HFFc6 (cell line): ENCODE measurements at places on chromosomes 4 and X. TPM values are rescaled to one million over a fixed set of nuclear protein-coding genes. Genes with fewer than 3 reads are reported as not detected.
A peak's percentile ranks its signal among the peaks of the same experiment; 100 is the strongest.

DNA sequence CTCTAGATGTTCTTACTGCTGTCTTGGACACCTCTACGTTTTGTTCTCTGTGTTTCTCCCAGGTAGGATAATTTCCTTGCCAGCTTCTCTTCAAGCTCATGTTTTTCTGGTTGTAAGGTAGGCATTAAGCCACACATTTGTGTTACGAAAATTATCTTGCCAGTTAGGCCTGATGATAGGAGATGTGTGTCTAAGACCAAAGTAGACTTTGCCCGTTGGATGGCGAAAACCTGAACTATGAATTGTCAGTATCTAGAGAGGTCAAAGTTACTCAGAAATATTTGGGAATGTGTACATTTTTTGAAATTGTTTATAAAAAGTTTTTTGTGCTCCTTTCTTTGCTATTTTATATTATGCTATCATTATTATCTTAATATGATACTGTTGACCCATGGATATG, 72.8 kb downstream of the FHIP1A start:
- no peaks in the 10 kb centered on the region for H3K27me3 ChIP-seq
- H3K27ac ChIP-seq, result no peak overlapping the region
- no peak for DNase-seq
- H3K4me3 ChIP-seq, result no peak overlapping the region
- H3K36me3 ChIP-seq, result no peaks in the 10 kb centered on the region

DNA sequence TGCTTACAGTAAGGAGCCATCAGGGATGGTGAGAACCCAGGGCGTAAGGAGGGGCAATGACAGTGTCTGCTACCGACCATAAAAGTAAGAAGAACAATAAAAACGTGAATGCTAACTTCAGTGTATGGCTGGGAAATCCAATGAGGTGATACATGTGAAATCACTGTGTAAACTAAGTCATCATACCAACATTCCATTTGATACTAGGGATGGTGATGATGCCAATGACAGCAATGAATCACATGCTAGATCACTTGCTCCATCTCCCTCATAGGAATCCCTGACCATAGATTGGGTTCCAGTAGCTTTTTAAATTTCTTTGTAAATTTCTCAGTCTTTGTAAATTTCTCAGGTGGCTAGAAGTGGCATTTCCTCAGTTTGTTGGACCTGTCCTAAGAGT, 146.3 kb downstream of the SMIM20 start:
- peaks cover 35% of the 10 kb centered on the region for H3K4me1 ChIP-seq
- H3K27me3 ChIP-seq, result peaks cover 8% of the 10 kb centered on the region
- H3K27ac ChIP-seq, result no peak overlapping the region
- H3K36me3 ChIP-seq, result no peaks in the 10 kb centered on the region

GRCh38 chrX:32280921-32281320, 930.4 kb downstream of the DMD start:
- no peaks in the 10 kb centered on the region for H3K4me1 ChIP-seq
- no peak overlapping the region for H3K4me3 ChIP-seq
- H3K36me3 ChIP-seq, result no peaks in the 10 kb centered on the region
- H3K27me3 ChIP-seq, result no peaks in the 10 kb centered on the region
- no peak overlapping the region for H3K27ac ChIP-seq

GRCh38 chr4:87067124-87067885, 132.5 kb downstream of the AFF1 start:
- H3K27me3 ChIP-seq, result no peaks in the 10 kb centered on the region
- 0 out of 2 replicates have a peak, but pooled peaks cover 4% of the 10 kb centered on the region for H3K36me3 ChIP-seq
- H3K27ac ChIP-seq, result peak overlapping the region; percentile 7; the same call in 1 of the 2 replicates
- H3K4me3 ChIP-seq, result no peak overlapping the region
- peaks cover 16% of the 10 kb centered on the region for H3K4me1 ChIP-seq

GRCh38 chrX:17944833-17945497, 83.9 kb upstream of the RAI2 start:
- H3K4me3 ChIP-seq, result no peak overlapping the region
- H3K27me3 ChIP-seq, result no peaks in the 10 kb centered on the region; the same call in none of the 2 replicates
- no peak overlapping the region for H3K27ac ChIP-seq

DNA sequence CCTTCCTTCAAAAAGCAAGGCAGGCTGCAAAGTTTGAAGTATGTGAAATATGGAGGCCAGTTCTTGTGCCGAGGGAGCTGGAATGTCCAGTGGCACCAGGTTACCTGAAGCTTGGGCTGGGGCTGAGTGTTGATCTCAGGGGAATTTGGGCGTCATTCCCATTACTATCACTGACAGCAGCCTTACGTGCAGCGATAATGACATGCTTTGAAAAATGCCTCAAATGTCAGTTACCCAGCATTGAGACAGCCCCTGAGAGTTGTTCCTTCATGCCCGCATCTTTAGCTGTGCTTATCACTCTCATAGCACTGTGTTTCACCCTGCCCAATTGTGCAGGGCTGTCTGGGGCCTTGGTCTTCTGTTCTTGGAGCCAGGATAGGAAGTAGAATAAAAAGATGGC, 27.4 kb downstream of the SLC16A2 start:
- H3K27ac ChIP-seq, result no peak overlapping the region
- no peaks in the 10 kb centered on the region; the same call in 1 of the 2 replicates for H3K27me3 ChIP-seq
- H3K4me3 ChIP-seq, result no peak overlapping the region
- no peak for DNase-seq

GRCh38 chrX:66889418-66889817, 250.5 kb upstream of the EDA2R start:
- no peak overlapping the region for H3K4me3 ChIP-seq
- H3K36me3 ChIP-seq, result no peaks in the 10 kb centered on the region
- no peak for DNase-seq
- H3K27ac ChIP-seq, result no peak overlapping the region
- H3K4me1 ChIP-seq, result no peaks in the 10 kb centered on the region

DNA sequence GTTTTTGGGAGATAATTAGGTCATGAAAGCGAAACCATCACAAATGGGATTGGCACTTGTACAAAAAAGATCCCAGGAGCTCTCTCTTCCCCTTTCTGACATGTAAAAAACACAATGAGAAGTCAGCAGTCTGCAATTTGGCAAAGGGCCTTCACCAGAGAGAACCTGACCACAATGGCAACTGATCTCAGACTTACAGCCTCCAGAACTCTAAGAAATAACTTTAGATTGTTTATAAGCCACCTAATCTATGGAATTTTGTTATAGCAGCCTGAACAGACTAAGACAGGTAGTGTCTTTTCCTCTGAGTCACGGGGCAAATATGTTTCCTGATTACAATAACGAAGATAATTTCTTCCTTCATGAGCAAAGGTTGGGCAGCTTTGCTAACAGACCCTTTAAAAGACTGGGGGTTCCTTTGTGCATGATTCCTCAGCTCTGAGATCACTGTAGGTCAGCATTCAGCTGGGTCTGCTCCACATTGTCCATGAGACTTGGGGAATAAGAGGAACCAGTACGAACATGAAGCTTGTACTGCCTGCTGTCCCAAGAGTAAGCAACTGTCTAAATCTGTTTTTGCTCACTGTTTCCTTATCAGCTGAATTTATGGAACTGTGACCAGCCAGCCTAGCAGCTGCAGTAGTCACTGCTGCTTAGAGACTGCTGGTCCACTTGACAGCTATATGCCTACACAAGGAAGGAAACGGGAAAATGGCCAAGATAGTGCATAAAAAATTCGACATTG, 191.6 kb downstream of the ANAPC10 start:
- no peaks in the 10 kb centered on the region for H3K36me3 ChIP-seq
- H3K4me1 ChIP-seq, result no peaks in the 10 kb centered on the region
- no peak overlapping the region for H3K27ac ChIP-seq
- H3K4me3 ChIP-seq, result no peak overlapping the region
- no peaks in the 10 kb centered on the region; the same call in 1 of the 2 replicates for H3K27me3 ChIP-seq

DNA sequence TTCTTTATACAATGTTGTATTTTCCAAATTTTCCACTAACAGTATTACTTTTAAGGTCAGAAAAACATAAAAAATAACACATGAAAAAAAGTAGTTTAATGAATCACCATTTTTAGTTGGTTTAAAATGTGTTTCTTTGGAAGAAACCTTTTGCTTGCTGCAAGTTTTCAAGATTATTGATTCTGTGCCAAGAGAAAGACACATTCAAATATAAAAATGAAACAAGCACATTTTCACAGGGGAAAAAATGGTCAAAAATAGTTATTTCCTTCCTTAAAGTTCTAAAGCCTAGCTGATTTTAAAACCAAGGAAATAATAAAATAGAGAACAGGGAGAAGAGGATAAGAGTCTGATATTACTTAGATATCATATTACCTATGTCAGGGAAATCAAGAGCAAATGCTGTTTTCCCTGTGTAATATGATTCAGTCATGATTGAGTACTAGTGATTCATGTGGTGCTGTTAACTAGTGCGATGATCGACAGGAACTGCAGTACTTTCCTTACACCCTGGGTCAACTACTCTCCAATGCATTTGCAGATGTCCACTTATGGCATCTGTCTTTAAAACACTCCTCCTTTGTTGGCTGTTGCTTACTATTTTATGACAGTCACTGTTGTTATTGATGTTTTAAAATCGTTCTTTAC, 103.8 kb downstream of the CAMK2D start:
- no peak overlapping the region; the same call in 1 of the 2 replicates for H3K4me3 ChIP-seq
- no peak for DNase-seq
- peaks cover 30% of the 10 kb centered on the region for H3K36me3 ChIP-seq
- peaks cover 48% of the 10 kb centered on the region for H3K4me1 ChIP-seq
- H3K27me3 ChIP-seq, result no peaks in the 10 kb centered on the region; the same call in 1 of the 2 replicates
- peak overlapping the region; percentile 55; the same call in 1 of the 2 replicates for H3K27ac ChIP-seq

DNA sequence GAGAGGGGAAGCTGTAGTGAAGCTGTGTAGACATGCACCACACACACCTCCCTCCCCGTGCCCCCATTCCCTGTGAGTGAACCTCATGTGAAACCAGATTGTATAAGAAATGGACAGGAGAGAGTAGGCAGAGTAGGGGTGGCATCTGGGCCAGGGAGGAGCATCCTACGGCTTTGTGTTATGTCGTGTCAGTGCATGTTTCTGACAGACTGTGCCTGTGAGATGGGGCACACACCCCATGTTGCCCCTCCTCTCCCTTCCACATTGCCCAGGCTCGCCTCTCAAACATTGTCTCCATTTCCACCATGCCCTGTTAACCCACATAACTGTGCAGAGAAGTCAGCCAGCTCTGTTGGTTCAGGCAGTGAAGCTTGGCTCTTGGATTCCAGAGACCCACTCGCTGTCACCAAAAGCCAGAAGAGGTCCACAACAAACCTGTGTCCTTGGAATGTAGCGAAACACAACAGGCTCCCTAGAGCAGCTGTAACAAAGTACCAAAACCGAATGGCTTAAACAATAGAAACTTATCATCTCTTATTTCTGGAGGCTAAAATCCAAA, 56.1 kb downstream of the SLC9A6 start:
- H3K4me3 ChIP-seq, result no peak overlapping the region
- no peak for DNase-seq
- no peak overlapping the region for H3K27ac ChIP-seq
- peaks cover 1% of the 10 kb centered on the region for H3K27me3 ChIP-seq
- peaks cover 15% of the 10 kb centered on the region for H3K4me1 ChIP-seq

DNA sequence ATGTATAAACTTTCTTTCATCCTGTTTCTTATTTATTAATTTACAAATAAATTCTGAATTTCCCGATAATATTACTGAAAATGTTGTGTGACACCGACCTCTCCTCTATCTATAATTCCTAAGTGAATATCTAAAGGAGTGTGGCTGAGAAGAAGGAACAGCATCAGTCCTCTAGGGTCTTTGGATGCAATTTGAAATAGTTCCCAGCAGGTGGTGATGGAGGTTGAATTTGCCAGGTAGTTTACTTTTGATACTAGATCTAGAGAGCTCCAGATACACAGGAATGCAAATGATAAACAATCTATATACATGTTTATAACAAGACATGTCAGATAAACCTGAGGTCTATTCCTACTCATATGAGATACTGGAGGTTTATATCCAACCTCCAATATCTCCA, 305.4 kb downstream of the PCDH18 start:
- H3K4me3 ChIP-seq, result no peak overlapping the region
- no peaks in the 10 kb centered on the region for H3K27me3 ChIP-seq
- DNase-seq, result peak; percentile 7
- H3K27ac ChIP-seq, result no peak overlapping the region

DNA sequence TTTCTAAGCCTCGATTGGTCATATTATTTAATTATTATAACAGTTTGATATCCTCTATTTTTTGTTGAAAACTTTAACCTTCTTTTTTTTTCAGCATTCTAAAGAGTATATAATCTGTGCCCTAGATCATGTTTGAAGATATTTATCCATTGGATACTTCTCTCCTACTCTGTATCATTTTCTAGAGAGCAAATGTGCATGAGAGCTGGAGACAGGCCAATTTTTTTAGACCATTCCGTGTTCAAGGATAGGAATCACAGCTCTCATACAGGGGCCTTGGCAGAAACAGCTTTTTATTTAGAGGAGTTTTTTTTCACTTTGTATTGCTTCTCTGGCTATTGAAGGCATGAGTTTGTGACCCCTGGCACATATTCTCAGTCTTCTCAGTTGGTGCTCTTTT, 57.7 kb upstream of the TBC1D14 start:
- peaks cover 43% of the 10 kb centered on the region for H3K36me3 ChIP-seq
- peaks cover 27% of the 10 kb centered on the region for H3K4me1 ChIP-seq
- no peak overlapping the region for H3K4me3 ChIP-seq
- H3K27me3 ChIP-seq, result no peaks in the 10 kb centered on the region; the same call in 1 of the 2 replicates
- DNase-seq, result no peak

Gene SCRG1
- not detected in 2 replicates for total RNA-seq

Gene BST1
- total RNA-seq, result 2.7 to 3.7 TPM (median 2.9 TPM) in 3 replicates

Gene PABPC1L2B
- not detected in 3 replicates for total RNA-seq

Gene SLITRK4
- not detected in 2 replicates for total RNA-seq

Gene CXCL3
- 0.18 to 1.7 TPM (median 0.43 TPM) in 3 replicates for total RNA-seq
